ENCODE measurements at places on chromosomes 1 and 21.

DNA sequence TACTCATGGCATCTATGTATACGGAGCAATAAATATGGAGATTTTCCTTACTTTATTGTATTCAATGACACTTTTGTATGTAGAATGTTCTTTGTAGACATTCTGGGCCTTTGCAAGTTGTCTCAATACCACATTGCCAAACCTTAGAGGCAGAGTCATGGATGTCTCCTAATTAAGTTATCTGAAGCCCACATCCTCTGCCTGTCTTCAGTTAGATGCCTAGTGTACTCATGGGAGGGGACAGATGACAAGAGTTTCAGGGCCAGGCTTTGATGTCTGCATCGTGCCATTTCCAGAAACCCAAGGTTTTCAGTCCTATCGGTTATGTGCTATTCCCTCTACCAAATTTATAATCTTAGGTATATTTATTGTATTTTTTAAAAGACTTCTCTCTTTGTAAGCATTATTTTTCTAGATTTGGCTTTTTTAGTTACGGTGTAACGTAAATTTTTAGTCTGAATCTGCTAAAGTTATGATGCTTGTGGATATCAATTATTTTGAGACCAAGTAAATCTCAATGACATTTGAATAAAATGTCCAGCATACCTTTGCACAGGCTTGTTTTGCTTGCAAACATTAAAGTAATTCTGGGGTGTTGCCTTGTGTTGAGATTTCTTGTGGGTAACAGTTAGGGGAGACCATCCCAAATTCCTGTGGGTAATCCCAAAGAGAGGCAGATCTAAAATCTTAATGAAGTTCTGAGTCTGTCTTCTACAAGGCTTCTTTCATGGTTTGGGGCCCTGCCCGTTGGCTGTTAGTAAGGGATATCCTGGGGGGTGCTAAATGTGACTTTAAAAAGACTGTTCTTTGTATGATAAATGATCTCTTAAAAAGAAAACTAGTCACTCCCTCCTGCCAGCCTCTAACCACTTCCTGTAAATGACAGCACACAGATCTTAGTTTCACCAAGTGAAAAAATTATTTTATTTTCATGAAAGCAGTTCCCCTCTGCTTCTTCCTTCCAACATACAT, 8.0 kb upstream of the MACF1 start:
- DNase-seq: peak; percentile 41

GRCh38 chr1:100794748-100795645, 75.5 kb downstream of the VCAM1 start:
- no peak for DNase-seq

DNA sequence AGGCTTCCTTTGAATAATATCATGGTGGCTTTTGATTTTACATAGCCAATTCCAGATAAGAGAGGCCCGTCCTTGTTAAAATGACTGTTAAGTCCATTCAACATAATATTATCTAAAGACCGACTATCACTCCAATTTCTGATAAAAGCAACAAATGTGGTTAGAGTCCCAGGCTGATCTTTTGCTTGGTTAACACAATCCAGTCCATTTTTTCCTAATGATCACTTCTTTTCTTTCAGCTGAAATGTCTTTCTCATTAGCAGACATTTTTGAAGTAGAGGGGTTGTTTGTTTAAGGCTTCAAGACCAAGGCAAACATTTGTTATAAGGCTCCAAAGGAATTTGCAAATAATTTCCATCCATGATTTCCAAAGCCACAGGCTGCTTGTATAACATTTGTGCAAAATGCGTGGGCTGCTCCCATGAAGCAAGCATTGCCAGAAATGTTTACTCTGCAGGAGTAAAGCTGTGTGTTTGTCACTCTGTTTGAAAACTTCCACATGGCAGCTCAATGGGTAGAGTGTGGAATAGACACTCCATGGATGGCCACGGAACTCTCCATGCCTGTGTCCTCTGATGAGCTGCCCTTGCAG, 111.5 kb downstream of the PSMG1 start:
- no peak for DNase-seq

DNA sequence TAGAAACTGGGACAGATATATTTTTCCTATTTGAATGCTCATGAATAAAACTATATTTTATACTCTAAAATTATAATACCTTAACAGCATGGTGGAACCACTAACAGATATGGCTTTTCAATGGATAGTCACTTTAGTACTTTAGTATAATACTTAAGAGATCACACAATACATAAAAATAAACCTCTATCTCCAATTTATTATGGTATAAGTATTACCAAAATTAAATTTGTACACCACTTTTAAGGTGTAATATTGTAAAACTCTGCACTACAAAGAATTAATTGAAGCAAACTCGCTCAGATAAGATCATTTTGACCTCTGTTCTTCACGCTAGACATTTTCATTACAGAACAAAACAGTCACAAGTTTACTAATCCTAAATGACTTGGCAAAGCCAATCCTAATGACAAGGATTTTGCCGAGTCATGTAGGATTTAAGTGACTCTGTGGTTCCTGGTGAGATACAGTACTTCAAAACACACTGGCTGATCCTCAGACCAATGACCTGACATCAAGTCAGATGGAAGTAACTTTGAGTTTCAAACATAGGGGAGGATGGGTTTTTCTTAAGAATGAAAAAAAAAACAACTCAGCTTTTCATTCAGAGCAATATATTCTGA, 200.6 kb downstream of the SMYD3 start:
- no peak for DNase-seq

DNA sequence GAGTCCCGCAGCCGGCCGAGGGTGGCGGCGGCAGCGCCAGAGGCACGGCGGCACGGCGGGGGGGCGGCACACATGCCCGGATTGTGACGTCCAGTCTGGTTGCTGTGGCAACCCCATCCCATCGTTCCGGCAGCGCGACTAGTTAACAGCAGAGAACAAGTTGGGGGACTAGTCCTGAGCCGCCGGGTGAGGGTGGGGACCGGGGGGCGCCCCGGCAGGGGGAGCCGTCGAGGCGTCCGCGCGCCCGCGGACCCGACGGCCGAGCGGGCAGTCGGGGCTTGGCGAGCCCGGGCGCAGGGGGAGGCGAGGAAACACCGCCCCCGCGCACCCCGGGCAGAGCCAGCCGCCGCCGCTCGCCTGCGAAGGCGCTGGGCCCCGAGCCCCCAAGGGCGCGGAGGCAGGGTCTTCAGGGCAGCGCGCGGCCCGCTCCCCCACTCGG, at the start of gene CHD5:
Gene CHD5 (minus strand): TSS at position 54 of the 439 bp plus-strand sequence. CDS start 298 bp downstream, outside the sequence.
- DNase-seq: no peak

DNA sequence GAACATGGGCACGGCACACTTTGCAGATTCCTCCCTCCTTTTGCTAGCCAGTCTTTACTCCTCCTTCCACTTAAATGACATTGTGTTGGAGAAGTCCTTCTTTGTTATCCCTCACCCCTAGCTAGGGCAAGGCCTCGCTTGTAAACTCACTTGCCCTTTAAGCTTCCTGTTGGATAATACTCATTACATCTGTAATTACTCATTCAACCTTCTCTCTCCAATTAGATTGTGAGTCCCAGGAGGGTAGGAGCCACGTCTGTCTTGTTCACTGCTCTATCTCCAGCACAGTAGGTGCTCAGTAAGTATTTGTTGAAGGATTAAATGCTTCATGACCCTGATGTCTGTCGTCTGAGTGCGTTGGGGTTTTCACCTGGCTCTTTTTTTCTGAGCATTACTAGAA, 98.7 kb upstream of the USP24 start:
- DNase-seq: no peak

DNA sequence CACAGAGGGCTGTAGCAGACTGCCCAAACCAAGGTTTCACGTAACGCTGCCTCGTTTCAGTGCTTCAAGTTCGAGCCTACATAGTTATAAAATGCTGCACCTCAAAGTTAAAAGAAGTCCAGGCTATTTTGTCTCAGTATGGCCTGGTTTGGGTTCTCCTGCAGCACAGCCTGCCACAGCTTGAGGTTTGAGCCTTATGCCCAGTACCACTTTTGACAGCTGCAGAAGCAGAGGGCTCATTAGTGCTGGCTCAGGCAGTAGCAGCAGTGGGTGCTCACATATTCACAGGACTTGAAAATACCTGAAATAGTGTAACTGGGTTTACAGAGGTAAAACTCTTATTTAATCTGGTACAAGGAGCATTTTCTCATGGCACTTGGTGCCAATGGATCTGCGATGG, 15.3 kb downstream of the SPATA46 start:
- DNase-seq: no peak

DNA sequence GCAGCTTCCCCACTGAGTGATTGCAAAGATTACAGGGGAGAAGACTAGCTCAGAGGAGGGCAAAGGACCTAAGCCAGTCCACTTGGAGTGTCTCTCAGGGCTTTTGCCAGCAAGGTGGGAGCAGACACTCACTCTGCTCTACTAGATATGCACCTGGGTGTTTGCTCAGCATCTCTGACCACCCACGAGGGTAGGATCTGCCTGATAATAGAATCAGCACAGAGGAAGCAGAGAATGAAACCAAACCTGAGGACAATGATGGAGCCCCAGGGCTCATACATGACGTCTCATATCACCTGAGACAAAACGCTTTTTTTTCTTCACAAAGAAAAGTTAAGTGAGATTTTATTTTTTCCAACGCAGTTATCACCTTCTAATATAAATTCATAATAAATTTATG, 79.4 kb downstream of the RRAGC start:
- no peak for DNase-seq

DNA sequence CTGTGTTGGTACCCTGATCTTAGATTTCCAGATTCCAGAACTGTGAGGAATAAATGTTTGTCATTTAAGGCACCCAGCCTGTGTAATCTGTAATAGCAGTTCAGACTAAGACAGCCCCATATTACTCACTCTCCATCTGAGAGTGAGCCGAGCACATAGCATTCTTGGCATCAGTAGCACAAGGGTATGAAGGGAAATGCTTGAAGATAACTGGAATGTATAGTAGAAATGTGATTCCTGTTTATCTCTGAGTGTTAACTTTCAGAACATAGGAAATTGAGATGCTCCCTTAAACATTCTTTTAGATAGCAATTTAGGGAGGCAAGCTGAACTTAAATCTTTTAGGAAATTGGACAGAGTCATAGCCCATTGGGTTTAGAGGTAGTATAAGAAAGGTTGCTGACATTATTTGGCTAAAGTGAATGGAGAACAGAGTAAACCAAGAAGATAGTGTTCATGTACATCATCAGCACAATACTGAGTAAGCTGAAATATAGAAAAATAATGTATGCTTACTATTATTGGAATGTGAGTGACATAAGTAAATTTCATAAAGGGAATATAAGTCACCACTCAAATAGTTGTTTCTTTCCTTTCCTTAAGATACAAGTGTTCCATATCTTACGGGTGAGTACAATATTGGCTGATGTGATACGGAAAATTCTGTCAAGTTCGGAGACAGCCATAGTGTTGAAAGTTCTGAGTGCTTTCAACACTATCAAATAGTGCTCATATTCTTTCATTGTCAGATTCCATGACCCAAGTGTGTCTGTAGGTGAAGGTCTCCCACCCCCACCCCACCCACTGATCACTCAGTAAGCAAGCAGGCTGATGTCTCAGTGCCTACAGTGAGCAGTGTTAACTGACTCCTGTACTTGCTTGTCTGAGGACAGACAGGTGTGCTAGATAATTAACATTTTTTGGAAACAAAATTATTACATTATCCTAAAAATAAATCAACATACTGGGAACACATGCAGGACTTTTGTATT, 73.7 kb downstream of the LRRC8D start:
- no peak for DNase-seq

DNA sequence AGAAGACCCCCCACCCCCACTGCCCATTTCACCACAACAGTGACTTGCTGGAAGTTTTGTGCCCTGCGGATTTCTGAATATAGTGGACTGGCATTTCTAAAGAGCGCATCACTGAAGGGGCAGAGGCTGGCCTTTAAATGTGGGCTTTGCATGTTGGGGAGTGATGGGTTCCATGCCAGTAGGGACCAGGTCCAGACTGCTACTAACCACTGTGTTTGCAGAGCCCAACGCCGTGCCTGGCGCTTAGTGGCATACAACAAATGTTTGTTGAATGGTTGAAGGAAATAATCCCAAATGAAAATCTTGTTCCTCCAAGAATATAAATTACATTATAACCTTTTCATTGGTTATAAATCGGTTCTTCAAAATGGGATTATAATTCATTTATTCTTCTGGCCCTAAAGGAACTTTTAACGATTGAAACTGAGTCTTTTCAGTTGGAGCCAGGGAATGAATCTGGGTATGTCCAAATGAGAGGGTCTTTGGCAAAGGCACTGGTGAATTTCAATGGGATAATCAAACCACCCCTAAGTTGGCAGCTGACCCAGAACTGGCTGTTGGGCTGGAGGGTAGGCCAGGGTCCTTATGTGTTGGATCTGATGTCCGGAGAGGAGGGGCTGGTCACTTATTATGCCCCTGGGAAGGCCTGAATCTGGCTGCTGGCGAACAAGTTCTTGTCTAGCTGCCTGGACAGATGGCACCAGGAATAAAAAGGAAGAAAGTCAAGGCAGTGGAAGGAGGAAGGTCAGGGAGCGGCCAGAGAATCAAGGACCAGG, 13.8 kb upstream of the SDHB start:
- no peak for DNase-seq

DNA sequence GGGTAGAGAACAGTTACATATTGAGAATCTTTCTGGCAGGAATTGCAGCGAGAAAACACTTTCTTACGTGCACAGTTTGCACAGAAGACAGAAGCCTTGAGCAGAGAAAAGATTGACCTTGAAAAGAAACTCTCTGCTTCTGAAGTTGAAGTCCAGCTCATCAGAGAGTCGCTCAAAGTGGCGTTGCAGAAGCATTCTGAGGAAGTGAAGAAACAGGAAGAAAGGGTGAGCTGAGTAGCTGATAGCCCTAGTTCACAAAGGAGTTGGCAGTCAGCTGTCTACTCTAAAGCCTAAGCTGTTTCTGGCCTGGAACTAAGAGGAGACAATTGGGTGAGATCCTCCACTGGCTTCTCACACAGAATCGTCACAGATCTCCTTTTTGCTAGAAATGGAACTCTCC, 20.3 kb upstream of the SH3BGRL3 start:
- no peak for DNase-seq

DNA sequence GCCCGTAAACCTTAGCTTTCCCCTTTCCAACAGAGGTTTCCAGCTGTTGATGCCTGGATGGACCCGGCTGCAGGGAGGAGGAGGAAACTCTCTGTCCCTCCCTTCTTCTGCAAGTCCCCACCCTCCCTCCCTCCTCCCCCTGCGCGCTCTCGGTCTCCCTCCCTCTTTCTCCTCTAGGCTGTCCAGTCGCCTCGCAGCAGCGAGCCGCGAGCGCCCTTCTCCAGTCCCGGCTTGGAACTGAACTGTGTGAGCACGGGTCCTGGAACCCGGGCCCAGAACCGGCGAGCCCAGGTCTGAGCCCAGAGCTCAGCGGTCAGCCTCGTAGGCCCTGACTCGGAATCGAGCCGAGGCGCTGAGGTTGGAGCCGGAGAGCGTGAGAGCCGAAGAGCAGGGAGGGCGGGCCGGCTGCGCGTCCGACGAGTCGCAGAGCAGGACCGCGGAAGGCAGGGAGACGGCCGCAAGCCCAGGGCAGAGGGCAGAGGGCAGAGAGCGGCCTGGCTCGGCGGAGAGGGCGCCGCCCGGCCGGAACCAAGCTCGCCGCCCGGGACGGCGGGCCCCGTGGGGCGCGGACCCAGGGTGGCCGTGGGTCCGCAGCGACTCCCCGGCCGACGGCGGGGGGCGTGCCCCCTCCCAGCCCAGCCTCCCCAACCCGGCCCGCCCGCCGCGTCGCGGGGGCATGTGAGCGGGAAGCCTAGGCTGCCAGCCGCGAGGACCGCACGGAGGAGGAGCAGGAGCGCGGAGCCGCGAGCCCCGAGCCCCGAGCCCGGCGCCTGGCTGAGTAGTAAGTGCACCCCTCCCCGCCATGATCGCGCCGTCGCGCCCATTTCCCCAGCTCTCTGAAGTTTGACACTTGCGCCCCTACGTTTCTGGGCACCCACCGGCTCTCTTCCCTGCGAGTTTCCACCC, at the start of gene SOX13:
Gene SOX13 (plus strand): TSS at position 185 of the 906 bp plus-strand sequence. CDS start 39,801 bp downstream, outside the sequence.
- DNase-seq: no peak

- no peak for DNase-seq
These were observed 222.4 kb upstream of the B3GALT2 start for GRCh38 chr1:193408782-193409293.

GRCh38 chr21:34362136-34362444, 1.7 kb upstream of the KCNE2 start:
- DNase-seq: no peak

All from GM10248 (cell line).